ENCODE measurements at places on chromosomes 13 and 19. TPM values are rescaled to one million over a fixed set of nuclear protein-coding genes. Genes with fewer than 3 reads are reported as not detected.

NTN5 gene
- total RNA-seq = 0.21 TPM

NLRP12 gene
- total RNA-seq = 0.41 TPM

GRCh38 chr19:4709440-4710280, 14.0 kb downstream of the DPP9 start:
- DNase-seq = no peak

DNA sequence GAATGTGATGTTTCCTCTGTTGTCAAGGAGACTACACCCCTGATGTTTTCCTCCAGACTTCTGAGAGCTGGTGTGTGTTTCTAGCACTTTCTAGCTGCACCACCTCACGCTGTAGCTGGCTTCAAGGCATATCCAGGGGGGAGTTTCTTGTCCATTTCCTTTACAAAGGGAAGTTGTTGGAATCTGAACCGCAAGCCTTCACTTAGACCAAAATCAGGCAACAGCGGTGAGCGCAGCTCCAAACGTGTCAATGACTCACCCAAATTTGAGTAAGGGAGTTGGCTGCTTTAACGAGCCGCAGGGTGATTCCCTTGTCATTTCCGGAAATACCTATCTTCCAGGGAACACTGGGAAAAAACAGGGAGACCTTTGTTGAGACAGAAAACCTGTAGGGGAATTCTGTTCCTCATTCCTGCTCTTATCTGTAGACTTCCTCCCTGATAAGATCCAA, 2.5 kb downstream of the LDLR start:
- peak; percentile 82 for DNase-seq

DNA sequence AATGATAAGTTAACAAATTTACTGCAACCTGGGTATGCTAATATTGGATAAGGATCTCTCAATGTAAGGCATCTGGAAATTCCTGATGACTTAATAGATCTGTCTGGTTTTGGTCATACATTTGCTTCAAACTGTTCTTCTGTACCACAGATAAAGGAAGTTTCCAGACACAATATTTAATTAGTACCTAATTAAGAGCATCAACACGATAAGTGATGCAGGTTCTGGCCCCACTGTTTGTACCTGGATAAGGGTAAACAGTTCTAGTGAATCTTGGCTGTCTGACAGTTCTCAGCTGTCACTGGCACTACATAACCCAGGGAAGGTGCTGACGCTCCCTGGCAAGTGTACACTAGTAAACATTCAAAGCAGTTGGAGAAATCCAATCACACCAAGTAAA, 165.6 kb downstream of the MZT1 start:
- DNase-seq = no peak

- DNase-seq = no peak
Measured at GRCh38 chr13:19618977-19619376, 14.5 kb upstream of the MPHOSPH8 start.

- DNase-seq = peak; percentile 34
Measured at GRCh38 chr19:7678971-7679751, 1.5 kb upstream of the TRAPPC5 start.

- DNase-seq = no peak
Measured at GRCh38 chr19:8097681-8098567, 45.4 kb downstream of the CCL25 start.

- DNase-seq = no peak
Measured at GRCh38 chr13:110456550-110456949, 105.0 kb downstream of the RAB20 start.

DNA sequence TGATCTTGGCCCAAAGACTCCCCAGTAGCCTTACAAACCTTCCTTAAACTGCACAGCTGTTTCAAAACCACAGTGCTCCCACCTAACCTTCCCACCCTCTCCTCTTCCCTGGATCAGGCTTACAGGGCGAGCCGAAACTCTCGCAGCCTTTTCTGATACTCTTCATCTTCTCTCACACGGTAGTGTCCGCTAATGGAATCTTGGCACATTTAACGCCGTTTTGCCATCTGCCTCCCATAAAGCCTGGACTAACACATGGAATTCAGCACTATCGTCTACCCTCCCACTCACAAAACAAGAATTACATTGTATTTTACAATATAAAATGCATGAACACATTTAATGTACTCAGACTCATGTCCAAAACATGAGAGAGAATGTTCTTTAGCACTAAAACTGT, 135.9 kb downstream of the RAP2A start:
- peak; percentile 30 for DNase-seq

- DNase-seq = no peak
Measured at GRCh38 chr13:97559030-97559429, 125.1 kb downstream of the RAP2A start.

DNA sequence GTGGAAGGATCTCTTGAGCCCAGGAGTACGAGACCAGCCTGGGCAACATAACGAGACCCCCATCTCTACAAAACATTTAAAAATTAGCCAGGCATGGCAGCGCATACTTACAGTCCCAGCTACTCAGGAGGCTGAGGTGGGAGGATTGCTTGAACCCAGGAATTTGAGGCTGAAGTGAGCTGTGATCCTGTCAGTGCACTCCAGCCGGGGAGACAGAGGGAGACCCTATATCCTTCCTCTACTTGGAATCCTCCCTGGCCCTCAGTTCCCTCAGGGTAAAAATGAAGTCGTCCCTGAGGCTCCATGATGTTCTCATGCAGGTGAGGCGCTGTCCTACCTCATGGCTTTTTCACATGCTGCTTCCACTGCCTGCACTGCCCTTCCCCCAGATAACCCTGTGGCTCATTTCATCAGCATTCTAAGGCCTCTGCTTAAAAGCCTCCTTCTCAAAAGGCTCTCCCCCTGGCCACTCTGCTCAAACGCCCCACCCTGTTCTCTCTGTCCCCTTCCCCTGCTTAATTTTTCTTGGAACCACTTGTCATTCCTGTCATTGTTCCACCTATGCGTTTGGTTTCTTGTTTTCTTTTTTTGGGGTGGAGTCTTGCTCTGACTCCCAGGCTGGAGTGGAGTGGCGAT, 19.2 kb downstream of the DNM2 start:
- no peak for DNase-seq

DNA sequence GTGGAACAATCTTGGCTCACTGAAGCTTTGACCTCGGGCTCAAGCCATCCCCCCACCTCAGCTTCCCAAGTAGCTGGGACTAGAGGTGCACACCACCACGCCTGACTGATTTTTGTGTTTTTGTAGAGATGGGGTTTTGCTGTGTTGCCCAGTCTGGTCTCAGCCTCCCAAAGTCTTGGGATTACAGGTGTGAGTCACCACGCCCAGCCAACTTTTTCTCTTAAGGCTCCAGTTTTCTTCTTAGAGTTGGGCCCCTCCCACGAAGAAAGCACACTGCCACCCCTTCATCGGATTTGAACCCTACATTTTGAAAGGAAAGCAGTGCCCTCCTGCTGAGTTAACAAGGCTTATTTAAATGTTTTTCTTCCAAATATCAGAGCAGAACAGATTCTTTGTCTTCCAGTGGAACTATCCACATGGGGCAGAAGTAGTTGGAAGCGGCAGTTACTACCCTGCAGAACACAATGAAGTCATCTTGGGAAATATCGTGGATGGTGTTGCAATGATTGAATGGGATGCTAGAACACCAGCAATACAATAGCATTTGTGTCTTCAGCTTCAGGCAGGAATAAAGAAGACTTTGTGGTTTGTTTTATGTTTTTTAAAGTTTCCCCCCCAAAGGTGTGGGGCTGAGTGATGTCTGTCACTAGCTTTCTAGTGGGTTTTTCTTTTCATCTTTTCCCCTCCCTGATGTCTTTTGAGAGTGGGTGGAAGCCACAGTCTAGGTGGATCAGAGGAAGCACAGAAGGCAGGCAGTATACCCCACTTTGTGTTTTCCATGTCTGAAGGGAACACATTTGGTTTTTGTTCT, 8.9 kb downstream of the ACTN4 start:
- DNase-seq = no peak

DNA sequence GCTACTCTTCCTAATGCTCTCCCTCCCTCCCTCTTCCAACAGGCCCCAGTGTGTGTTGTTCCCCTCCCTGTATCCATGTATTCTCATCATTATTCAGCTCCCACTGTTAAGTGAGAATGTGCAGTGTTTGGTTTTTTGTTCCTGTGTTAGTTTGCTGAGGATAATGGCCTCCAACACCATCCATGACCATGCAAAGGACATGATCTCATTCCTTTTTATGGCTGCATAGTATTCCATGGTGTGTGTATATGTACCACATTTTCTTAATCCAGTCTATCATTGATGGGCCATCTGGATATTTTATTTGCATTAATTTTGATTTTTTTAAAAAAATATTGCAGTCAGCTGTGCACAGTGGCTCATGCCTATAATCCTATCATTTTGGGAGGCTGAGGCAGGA, 15.8 kb upstream of the ZNRF4 start:
- DNase-seq = no peak

GRCh38 chr13:48004201-48004600, 3.1 kb upstream of the SUCLA2 start:
- no peak for DNase-seq

PEX11G gene
- total RNA-seq = 6.1 TPM

ZNF737 gene
- 20.9 TPM for total RNA-seq

DNA sequence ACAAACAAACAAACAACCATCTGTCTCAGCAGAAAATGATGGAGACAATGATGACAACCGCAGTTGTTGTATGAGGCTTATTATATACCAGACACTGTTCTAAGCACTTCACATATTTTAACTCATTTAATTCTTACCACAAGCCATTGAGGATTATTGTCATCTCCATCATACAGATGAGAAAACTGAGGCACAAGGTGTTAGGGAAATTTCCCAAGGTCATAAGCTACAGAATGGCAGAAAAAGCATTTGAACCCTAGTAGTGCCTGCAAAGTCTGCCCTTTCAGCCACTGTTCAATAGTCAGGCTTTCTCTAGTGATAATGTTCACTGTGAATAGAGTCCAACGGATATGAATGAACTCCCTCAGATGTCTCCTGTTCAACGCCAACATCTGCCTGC, 60.1 kb downstream of the GPALPP1 start:
- DNase-seq = no peak

MADCAM1 gene
- 1.1 TPM for total RNA-seq

- no peak for DNase-seq
Measured at GRCh38 chr19:8115805-8116396, 33.5 kb downstream of the FBN3 start.

GRCh38 chr19:44779150-44779549, 1.5 kb downstream of the CBLC start:
- no peak for DNase-seq

DNA sequence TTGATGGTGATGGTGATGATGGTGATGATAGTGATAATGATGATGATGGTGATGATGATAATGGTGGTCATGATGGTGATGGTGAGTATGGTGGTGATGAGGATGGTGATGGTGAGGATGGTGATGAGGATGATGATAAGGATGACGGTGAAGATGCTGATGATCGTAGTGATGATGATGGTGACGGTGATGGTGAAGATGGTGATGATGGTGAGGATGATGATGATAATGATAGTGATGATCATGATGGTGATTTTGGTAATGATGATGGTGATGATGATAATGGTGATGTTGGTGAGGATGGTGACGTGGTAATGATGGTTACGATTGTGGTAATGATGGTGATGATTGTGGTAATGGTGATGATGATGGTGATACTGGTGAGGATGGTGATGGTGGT, 10.8 kb upstream of the BCAT2 start:
- DNase-seq = no peak

DNA sequence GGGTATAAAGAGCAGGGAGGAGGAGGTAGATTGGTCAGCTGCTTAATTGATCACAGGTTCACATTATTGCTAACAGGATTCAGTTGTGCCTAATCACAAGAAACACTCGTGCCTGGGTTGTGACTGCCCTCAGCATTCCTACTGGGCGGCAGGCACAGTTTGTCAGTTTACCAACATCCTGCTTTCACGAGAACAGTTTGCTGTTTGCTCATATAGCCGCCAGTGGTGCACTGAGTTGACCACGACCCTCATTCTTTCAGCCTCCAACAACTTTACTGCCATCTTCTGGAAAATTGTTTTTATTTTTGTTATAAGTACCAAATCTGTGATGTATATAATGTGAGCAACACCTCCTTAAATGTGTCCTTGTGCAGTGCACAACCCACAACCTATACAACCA, 16.2 kb upstream of the IFT88 start:
- DNase-seq = no peak

GIPC1 gene
- 98.8 TPM for total RNA-seq

- peak; percentile 86 for DNase-seq
Measured at GRCh38 chr19:21569494-21569865, 64.1 kb downstream of the ZNF429 start.
